ENCODE measurements at places on chromosomes 5 and 9. TPM values are rescaled to one million over a fixed set of nuclear protein-coding genes. Genes with fewer than 3 reads are reported as not detected.

The MAML1 gene
- polyA plus RNA-seq: 43.4 TPM

- DNase-seq: no peak
Observed at GRCh38 chr9:77876590-77876989, 155.0 kb downstream of the GNAQ start.

DNA sequence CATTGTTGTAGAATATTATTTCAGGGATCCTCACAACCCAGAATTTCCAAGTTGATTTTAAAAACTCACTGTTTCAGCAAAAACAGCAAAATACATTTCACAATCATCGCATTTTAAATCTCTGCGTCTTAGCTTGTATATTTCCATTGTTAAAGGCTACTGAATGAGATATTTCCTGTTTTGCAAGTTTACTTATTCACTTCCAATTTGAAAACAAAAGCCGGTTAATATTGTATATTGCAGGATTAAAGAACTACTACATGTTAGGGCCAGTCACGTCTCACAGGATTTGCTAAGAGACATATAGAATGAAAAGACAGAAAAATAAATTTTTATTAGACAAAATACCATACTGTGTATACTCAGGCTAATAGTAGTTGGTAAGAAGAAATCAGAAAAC is 395.9 kb upstream of the CDH9 start:
- DNase-seq: no peak

DNA sequence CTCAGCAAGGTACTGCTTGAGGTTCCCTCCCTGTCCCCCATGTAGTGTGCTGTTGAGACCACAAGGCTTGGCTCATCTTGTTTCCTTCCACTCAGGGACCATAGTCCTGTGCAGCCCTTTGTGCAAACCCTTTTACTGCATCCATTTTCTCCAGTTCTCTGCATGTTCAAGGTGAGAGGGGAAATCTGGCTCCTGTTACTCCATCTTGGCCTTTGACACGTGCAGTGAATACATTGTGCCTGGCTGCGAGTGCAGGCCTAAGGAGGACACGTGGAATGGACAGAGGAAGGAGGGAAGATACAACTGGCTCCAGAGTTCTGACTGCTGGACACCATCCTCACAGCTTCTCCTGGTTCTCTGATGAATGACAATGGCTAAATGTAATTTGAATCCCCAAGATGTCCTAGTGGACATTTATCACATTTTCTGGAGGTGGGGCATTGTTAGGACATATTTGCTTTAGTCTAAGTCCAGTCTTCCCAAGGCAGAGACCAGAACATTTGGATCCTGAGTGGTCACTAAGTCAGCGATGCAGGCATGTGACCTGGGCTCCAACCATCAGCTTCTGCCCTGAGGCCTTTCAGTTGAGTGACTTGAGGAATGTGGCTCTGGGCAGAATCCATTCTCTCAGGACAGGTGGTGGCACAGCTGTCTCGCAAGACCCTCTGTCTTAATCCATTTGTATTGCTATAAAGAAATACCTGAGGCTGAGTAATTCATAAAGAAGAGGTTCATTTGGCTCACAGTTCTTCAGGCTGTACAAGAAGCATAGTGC is 189.0 kb upstream of the DAP start:
- no peak for DNase-seq

GRCh38 chr5:149326611-149327010 is 18.7 kb upstream of the GRPEL2 start:
- DNase-seq: no peak

The FREM1 gene
- polyA plus RNA-seq: 176 TPM
